Fibroblast of lung (primary cell): ENCODE measurements at places on chromosomes 6 and 20.
A peak's percentile ranks its signal among the peaks of the same experiment; 100 is the strongest.

DNA sequence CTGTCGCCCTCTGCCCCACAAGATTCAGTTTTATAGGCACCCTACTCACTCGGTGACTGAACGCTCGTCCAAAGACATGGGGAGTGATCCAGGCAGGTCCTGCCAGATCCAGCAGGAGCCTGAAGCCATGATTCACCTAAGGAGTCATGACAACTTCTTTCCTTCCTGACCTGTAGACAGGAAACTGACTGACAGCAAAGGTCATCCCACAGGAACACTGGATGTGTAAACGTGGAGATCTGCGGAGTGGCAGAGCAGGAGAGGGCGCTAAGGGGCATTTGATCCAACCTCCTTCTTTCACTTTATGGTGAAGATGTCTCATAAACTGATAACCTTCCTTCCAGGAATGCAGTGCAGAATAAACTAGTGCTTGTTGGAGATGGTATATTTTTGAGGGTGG lies 192.2 kb downstream of the GJA10 start:
- DNase-seq, result peak; percentile 83

DNA sequence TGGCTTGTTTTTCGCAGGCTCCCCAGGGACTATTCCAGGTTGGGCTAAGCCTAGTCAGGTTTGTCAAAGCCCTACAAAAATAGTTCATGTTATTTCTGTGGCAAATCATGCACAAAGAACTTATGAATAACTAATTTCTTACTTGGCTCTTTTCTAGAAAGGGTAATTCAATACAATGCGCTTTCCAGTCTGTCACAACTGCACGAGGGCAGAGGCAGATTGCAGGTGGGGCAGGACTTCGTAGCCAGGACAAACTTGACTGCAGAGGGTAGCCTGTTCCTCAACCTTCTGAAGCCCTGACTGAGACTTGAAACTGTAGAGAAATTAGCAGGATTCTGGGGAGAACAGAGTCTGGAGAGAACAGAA lies 253.5 kb downstream of the QKI start:
- no peak for DNase-seq

GRCh38 chr6:20718705-20719653 lies 184.7 kb downstream of the CDKAL1 start:
- DNase-seq, result no peak

GRCh38 chr20:18778690-18779392 lies 34.7 kb upstream of the SCP2D1 start:
- no peak for DNase-seq

DNA sequence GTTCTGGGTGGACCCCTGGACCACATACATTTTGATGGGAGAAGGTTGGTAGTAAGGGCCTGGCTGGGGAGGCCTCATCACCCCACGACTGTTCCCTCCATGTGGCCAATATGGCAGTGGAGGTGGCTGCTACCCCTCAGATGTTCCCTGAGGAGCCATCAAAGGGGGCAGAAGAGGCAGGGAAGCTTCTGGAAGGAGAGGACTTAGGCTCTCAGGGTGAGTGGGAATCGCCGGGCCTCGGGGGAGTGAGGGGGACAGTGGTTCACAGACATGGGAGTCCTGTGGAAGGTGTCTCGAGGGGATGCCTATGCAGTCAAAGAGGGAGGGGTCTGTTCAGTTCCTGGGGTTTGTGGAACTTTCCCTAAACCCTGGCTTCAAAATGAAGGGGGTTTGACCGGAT lies 32.9 kb upstream of the FRMD1 start:
- no peak for DNase-seq

DNA sequence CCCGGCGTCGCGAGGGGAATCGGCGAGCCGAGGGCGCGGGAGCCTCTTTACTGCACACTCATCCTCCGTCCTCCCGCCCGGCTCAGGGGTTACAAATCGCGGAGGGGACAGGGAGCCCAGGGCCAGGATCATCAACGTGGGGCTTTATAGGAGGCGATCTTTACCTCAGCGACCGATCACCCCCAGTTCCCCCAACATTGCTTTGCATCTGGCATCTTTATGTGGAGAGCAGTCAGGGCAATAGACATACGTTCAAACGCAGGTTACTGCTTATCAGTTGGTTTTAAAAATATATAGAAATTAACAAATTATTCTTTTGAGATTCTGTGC lies 634 bp downstream of the HSF2 start:
- peak; percentile 19 for DNase-seq

DNA sequence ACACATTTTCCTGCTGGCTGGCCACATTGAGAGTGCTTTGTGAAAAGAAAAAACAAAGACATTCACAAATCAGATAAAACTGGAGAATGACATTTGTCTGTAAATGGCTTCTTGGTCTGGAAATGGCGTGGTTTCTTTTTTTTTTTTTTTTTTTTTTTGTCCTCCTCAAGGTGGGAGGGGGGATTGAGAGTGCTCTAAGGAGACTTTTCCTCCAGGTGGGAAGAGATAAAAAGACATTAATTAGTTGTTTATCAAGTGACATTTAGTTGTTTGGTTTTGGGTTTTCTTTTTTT lies 40.4 kb downstream of the GNAS start:
- no peak for DNase-seq

DNA sequence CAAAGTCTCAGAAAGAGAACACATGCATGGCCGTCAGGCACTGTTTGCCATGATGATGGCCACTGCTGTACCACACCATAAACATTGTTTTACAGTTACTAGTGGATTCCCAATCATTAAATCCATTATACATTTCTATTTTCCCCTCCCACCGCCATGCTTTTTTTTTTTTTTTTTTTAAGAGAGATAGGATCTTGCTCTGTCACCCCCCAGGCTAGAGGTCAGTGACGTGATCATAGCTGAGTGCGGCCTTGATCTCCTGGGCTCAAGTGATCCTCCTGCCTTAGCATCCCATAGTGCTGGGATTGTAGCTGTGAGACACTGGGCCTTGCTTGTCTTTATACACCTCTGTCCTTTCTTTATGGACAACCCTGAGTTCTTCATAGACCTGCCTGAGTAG lies 4.3 kb upstream of the BTN3A3 start:
- DNase-seq, result no peak

GRCh38 chr20:44106615-44107014 lies 80.4 kb downstream of the JPH2 start:
- DNase-seq, result no peak

GRCh38 chr6:3294921-3295871 lies 36.4 kb downstream of the PSMG4 start:
- no peak for DNase-seq

- DNase-seq, result no peak
These were observed 200.4 kb downstream of the C6orf118 start for GRCh38 chr6:165109011-165109410.

GRCh38 chr20:33945391-33946081 lies 48.2 kb upstream of the RALY start:
- DNase-seq, result peak; percentile 65

DNA sequence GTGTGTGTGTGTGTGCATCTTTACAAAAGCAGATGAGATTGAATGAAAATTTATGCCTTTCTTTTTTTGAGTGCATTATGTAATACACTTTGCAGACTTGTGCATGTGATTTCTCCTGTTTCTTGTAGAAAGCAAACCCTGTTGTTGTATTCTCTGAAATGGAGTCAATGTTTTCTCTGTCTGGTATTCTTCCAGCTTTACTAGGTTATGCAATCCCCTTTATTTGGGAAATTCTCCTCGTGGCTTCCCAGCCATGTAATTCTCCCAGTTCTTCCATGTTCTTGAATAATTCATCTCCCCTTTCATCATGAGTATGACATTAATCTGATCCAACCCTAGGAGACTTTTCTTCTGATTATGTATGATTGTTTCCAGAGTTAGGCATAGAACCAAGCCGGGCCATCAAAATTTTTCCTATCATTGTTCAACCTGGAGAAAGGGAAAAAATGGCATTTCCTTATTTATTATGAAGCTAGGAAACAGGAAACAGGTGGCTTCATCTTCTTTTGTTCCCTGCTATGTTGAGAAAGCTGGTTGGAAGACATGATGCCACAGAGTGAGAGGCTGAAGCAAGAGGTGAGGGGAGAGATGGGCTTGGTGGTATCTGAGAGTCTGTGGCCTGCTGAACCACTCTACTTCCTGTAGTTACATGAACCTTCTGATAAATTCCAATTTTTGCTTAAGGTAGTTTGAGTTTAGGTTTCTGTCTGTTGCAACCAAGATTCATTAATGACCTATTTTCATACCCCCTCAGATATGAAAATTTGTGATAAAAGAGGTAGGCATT lies 68.8 kb downstream of the PRL start:
- DNase-seq, result no peak

- no peak for DNase-seq
These were observed 84.6 kb downstream of the PTPN1 start for GRCh38 chr20:50594591-50595432.

DNA sequence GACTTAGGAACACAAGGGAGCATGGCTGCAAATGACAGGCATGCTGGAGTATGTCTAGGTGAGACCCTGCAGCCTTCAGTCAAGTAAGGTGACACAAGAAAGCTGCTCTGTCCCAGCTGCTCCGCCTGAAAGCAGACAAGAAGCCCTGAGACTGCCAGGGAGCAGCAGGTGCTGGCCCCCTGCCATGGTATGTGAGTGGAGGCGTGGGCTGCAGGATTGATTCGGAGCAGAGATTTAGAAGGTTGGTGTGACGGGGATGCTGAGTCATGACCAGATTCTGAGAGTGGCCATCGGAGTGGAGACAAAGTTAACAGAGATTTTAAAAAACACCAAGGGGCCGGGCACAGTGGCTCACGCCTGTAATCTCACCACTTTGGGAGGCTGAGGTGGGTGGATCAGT lies 17.8 kb downstream of the LRP11 start:
- peak; percentile 71 for DNase-seq

- peak; percentile 90 for DNase-seq
These were observed 660 bp upstream of the TFB1M start for GRCh38 chr6:155314773-155315515.

DNA sequence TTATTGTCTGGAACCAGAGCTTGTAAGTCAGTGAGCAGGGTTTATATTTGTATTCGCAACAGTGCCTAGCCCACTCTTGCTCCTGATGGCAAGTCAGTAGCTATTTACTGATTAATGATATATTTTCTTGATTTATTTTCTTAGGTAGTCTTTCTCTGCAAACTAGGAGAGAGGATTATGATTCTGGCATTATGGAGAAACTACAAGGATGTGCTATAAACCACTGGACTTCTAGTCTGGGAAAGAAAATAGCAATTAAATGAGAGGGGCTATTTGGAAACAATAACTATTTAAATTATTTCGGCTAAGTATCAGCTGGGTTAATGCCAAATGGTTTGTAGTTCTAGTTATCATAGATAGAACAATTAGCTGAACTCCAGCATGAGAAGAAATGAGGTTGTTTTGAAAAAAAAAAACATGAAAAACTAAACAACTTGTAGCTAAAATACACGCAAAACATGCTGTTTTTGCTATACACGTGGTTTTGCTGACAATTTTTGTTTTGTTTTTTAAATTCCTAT lies 304.9 kb upstream of the TCF21 start:
- no peak for DNase-seq

- no peak for DNase-seq
These were observed 311.4 kb downstream of the KIF16B start for GRCh38 chr20:16261733-16262273.

GRCh38 chr6:22666586-22666985 lies 97.2 kb downstream of the HDGFL1 start:
- DNase-seq, result no peak

DNA sequence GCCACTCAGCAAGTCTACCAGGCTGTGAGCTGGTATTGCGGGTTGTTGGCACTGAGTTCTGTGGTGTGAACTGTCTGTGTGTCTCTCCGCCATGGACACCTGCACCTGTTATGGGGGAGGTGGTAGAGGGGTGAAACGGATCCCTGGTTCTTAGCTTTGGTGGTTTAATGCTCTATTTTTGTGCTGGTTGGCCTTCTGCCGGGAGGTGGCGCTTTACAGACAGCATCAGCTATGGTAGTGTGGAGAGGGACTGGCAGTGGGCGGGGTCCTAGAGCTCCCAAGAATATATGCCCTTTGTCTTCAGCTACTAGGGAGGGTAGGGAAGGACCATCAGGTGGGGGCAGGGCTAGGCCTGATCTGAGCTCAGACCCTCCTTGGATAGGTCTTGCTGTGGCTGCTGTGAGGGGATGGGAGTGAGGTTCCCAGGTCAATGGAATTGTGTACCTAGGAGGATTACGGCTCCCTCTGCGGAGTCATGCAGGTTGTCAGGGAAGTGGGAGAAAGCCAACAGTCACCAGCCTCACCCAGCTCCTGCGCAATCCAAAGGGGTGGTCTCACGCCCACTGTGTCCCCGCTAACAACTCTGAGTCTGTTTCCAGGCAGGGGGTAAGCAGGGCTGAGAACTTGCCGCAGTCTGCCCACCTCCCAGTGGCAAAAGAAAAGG lies 154.3 kb downstream of the CCDC170 start:
- DNase-seq, result no peak

GRCh38 chr20:44656448-44656847 lies 4.9 kb upstream of the ADA start:
- no peak for DNase-seq

DNA sequence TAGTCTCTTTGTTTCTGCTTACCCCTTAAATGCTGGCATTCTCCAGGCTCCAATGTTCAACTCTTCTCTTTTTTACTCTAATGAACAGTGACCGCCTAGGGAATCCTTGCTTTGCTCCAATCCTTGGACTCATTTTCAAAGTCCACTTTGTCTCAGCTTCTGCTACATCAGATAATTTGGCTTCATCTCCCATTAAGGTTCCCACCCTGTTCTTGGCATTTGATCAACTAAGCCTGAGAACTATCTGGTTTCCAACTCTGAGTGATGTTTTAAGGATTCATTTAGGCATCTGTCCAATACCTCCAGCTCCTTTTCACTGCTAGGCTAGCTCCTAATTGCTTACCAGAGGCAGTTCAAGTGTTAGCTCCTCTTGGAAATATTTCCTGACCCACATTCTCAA lies 64.9 kb downstream of the ME1 start:
- DNase-seq, result peak; percentile 79

DNA sequence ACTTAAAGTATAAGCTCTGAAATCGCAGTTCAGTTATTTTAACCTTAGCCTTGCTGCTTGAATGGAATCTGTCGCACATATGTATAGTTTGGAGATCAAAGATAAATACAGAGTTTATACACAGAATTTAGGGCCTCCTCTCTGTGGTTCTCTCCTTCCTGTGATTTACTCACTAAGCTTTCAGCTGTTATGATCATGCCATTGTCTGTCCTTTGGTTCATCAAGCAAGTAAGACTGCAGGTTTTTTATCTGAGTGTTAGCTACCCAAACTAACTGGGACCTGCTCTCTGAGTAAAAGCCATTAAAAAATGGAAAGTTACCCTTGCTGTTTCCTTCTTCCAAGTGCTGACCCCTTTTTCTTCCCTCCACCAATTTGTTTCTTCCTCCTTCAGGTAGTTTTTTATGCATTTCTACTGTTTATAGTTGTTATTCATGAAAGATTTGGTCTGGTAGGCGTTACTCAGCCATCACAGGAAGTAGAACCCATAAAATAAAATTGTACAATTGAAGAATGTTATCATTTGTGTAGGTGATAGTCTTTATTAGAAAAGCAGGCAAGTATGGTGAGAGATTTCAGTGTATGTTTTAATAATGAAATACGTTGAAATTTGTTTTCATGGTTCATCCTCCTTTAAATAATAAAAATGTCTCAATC lies 33.7 kb upstream of the SUMO4 start:
- DNase-seq, result no peak
